Coronary artery (tissue), 2 donors: ENCODE measurements at places on chromosomes 16 and 17.

- DNase-seq: no peak
These were observed 16.4 kb downstream of the RAD51D start for GRCh38 chr17:35103271-35103670.

DNA sequence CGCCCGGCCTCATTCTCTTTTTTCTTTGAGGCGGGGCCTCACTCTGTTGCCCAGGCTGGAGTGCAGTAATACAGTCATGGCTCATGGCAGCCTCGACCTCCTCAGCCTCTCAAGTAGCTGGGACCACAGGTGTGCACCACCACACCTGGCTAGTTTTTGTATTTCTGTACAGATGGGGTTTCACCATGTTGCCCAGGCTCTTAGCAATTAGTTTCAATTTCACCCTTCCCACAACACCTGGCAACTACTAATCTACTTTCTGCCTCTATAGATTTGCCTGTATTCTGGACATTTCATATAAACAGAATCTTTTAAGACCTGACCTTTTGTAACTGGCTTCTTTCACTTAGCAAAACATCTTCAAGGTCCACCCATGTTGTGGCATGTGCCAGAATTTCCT, 8.0 kb upstream of the NT5M start:
- DNase-seq: no peak

DNA sequence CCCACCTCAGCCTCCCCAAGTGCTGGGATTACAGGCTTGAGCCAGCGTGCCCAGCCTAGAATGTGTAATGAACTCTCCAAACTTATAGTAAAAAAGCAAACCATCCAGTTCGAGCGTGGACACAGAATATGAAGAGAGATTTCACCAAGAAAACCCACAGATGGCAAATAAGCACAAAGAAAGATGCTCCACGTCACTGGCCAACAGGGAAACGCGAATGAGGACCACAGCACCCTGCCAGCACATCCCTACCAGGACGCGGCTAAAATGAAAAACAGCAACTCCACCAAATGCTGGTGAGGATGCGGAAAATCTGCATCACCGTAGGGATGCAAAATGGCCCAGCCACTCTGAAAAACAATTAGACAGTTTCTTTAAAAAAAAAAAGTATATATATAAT, 1.4 kb downstream of the MVD start:
- no peak for DNase-seq

DNA sequence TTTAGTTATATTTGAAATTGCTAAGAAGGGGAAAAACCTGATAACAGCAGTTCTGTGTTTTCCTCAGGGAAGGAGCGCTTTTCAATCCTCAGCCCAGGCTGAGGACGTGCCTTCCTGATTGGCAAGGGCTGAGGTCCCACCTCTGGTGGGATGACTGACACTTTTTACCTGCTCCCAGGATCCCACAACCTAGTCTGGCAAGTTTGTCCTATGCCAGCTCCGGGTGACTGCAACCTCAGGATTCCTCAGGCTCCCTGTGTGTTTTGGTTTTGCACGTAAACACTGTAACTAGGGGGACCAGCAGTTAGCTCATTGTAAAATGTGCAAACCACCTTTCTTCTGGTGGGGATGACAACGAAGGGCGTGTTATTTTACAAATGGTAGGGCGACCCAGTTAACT, 7.5 kb downstream of the MARCHF10 start:
- DNase-seq: no peak

GRCh38 chr17:73189417-73190099, 3.3 kb upstream of the COG1 start:
- no peak for DNase-seq

DNA sequence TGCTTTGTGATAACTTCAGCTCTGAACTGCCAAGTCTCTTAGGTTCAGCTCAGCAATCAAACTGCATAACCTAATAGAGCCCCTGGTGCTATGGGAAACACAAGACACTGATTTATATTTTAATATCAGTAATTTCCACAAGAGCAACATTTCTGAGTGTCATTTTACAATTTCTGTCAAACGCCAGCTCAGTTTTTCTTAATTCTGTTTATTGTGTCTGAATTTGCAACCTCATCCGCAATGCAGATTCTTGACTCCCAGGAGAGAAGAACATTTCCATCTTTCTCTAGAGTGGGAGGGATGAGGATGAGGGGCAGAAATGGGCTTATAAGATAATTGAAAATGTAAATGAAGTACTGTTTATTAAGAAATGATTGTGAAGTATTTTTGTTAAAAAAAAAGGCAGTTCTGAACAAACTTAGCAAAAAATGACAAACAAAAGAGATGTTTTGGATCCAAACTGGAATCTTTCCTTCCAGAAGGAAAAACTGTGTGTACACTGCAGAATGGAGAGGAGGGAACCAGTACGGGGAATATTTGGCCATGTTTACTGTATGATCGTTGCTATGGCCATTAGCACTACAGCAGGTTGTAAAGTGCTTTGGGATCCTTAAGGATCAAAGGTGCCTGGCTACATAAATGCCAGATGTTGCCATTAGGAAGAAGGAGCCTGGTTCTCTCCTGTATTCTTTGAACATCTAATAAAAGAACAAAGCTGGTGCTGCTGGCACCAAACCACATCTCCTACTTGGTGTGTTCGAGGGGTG, 7.4 kb upstream of the PMFBP1 start:
- no peak for DNase-seq

- no peak for DNase-seq
These were observed 2.5 kb downstream of the MSRB1 start for GRCh38 chr16:1940273-1941161.
